ENCODE measurements at places on chromosomes 13 and 19. TPM values are rescaled to one million over a fixed set of nuclear protein-coding genes. Genes with fewer than 3 reads are reported as not detected.

The ADAMTSL5 gene
- 18.1 TPM for total RNA-seq

The ICAM1 gene
- 6.2 TPM for total RNA-seq

The IGFL1 gene
- not detected for total RNA-seq

DNA sequence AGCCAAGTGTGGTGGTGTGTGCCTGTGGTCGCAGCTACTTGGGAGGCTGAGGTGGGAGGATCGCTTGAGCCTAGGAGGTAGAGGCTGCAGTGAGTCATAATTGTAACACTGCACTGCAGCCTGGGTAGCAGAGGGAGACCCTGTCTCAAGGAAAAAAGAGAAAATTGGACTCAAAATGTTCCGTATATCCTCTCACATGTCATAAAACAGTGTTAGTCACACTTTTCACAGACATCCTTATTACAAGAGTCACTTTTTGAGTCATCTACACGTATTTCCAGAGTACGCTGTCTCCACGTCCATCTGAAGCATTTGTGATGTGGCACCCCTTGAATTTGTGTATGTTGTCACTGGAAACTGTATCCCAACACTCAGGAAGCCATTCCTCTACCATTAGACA is 133.0 kb downstream of the SIPA1L3 start:
- peak; percentile 99 for DNase-seq

DNA sequence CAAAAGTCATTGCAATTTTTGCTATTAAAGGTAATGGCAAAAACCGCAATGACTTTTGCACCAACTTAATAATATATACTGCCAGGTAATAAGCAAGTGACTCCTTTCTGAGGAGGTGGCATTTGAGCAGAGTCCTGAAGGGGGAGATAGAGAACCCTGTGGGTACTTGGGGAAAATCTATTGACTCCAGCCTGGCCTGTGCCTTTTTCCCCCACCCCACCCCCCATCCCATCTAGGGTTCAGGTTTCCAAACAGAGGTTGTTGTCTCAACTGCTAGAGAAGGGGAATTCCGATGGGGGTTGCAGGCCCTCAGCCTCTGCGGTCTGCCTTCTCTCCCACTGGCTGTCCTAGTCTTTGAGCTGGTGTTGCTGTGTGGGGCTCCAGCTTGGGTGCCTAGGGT is 11.5 kb downstream of the S1PR2 start:
- DNase-seq, result no peak

DNA sequence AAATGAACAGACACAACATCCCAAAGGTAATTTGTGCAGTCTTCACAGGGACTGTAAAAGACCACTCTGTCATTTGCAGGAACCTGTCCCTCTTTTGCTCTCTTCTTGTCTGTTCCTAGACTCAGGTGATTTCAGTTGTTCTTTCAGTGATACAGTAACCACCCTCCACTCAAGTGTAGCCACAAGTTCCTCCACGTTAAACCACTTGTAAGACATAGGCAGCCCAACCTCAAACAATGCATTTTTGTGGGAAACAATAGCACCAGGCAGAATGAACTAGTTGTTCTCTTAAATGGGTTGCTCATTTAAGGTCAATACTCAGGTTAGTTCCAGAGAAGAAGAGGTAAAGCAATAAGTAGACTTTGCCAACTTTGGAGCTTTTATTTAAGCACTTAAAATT is 359.4 kb downstream of the MZT1 start:
- no peak for DNase-seq

DNA sequence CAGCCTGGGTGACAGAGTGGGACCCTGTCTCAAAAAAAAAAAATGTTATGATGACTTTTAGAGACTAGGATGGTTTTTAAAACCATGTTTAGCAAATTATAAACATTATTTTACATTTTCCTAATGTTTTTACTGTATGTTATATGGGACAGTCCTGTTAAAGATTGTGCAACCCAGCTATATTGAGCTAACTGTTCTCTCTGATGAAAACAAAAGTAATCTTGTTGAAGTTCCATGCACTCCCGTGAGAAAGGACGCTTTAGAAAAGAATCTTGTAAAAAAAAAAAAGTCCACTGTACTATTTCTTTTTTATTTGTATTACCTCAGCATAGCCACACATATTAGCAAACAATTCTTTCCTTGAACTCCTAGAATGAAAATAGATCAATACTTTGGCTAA is 451.2 kb downstream of the DCT start:
- no peak for DNase-seq

DNA sequence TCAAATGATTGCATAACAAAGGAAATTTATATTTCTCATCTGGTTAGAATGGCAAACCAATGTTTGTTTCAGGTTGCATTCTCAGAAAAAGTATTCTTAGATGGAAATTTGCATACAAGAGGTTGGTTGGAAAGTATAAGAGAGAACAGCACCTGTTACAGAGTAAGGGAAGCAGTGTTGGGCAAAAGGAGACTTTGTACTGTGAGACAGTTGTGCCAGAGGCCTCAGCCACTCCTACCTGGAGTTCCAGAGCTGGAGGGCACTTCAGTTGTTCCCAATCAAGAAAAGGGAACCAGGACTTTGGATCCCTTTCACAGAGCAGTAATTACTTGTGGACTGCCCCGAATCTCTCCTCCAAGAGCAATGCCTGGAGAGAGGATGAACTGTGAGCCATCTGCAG is 81.8 kb downstream of the SPRY2 start:
- no peak for DNase-seq

DNA sequence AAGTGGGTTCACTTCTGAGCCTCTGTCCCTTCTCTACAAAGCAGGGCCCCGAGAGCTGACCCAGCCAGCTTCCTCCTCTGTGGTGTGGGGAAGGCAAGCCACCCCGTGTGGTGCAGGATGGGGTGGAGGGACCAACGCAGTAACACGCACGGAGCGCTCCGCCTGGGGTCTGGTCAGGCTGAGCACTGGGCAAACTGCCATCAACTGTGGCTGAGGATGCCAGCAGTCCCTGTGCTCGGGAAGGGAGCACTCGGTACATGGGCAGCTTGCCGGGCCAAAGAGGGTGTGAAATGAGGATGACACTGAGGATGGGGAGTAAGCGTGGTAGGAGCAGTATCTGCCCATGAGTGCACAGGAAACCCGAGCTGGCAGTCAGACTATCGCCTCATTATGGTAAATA is 7.6 kb upstream of the GMIP start:
- DNase-seq, result no peak

Measured in HFFc6 (cell line).